ENCODE measurements at places on chromosomes 1 and 21.

DNA sequence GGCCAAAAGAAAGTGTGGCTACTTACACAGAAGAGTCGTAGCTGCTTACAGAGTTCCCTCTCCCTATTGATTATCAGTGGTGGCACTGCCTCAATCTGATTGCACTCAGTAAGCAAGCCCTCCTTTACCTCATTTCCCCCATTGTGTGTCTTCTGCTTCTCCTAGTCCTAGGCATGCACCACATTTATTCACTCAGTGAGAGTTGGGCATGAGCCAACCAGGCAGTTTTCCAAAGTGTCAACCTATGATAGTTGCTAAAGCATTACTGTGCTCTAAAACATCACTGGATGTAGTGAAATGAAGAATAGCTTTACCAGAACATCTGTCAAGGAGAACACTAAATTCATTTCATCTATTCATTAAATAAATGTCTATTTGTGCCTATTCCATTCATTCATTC is 19.3 kb downstream of the GJA5 start:
- no peak for DNase-seq

DNA sequence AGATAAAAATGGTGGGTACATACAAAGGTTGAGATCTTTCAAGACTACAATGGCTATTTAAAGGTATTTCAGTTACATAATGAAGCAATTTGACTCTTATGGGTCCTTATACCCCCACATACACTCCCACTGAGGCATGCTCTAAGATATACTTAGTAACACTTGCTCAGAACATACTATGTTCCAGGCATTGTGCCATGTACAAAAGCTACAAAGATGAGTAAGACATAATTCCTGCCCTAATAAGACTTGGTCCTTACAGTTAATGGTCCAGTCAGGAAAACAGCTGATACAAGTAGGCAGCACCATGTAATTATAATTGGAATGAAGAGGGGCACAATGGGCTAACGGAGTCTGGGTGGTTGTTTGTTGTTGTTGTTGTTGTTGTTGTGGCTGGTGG is 166.7 kb upstream of the BEND5 start:
- no peak for DNase-seq

DNA sequence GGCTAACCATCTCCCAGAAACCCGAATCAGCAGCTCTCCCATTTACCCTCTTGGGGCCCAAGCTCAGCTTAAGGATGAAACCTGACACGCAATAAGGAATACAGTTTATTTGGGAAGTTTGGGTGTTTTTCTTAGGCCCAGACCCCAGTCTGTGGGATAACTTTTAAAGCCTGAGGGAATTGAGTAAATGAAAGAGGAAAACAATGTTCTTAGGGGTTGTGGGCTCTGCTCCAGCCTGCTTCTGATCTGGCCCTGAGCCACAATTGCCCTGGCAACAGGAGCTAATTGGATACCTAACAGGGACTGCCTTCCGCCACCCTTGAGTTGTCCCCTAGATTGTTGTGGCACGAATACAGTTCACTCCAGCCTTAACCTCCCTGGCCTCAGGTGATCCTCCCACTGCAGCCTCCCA is 20.1 kb downstream of the DYRK3 start:
- DNase-seq = no peak

GRCh38 chr1:29649189-29650040 is 413.1 kb downstream of the PTPRU start:
- DNase-seq = no peak

GRCh38 chr1:212970085-212970484 is 19.7 kb downstream of the VASH2 start:
- DNase-seq = no peak

GRCh38 chr21:35095859-35096291 is 46.8 kb upstream of the RUNX1 start:
- DNase-seq = no peak

DNA sequence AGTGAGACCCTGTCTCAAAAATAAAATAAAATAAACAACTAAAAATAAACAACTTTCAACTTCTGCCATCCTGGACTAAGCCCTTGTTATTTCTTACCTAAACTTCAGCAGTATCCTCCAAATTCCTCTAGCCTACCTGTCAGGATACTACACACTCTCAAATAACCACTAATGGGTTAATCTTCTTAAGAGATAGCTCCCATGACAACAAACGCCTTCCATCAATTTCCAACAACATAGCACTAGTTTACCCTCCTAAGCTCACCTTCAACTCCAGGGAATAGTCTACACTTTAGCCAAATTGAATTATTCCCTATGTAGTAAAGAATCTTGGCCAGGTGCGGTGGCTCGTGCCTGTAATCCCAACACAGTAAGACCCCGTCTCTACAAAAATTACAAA is 11.3 kb downstream of the AUNIP start:
- no peak for DNase-seq

- DNase-seq = no peak
These were observed 228.3 kb downstream of the SLC35F3 start for GRCh38 chr1:234132795-234133194.

DNA sequence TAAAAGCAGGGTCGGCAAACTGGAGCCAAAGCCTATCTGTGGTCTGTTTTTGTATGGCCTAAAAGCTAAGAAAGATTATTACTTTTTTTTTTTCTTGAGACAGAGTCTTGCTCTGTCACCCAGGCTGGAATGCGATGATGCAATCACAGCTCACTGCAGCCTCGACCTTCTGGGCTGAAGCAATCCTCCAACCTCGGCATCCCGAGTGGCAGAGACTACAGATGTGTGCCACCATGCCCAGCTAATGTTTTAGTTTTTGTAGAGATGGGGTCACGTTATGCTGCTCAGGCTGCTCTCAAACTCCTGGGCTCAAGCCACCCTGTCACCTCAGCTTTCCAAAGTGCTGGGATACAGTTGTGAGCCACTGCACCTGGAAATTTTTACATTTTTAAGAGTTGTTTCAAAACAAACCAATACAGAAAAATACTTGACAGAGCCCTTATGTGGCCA is 6.5 kb upstream of the GLRX2 start:
- no peak for DNase-seq

- no peak for DNase-seq
These were observed 216.2 kb downstream of the SDCCAG8 start for GRCh38 chr1:243471754-243472745.

- peak; percentile 57 for DNase-seq
These were observed 47.8 kb upstream of the ZP4 start for GRCh38 chr1:237938553-237938952.

DNA sequence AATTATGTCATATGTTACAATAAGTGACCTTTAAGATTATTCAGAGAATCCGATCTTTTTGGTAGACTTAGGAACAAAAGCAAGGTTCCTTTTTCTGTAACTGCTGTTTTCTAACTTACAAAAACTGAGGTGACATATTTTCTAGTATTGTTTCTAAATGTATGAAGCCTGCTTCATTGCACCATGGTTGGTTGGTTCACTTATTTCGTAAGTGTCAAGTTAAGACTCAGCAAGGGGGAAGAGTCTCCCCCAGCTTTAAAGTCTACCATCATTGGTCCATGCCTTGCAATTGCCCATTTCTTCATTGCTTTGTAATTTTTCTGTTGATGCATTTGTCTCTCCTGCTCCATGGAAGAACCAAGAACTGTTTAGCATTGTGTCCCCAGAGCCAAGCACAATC is 136.9 kb downstream of the DISC1 start:
- DNase-seq = no peak

- no peak for DNase-seq
These were observed 71.4 kb downstream of the CC2D1B start for GRCh38 chr1:52294580-52294979.

DNA sequence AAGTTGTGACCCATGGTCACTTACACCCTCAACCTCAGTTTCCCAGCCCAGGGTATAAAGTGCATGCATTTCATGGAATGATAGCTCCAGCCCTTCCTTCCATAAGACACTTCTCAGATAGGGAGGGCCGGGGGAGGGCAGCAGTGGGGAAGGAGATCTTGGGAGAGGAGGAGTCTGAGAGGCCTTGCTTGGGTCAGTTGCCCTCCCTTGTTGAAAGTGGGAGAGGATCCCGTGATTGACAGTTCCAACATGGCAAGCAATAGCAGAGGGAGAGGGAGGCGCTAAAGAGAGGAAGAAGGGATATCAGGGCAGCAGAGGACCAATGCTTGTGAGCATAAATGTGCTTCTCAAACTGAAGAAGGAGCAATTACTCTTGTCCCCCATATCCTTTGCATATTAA is 244.4 kb downstream of the CHRM3 start:
- no peak for DNase-seq

GRCh38 chr1:93415296-93415695 is 32.6 kb upstream of the FNBP1L start:
- DNase-seq = no peak

DNA sequence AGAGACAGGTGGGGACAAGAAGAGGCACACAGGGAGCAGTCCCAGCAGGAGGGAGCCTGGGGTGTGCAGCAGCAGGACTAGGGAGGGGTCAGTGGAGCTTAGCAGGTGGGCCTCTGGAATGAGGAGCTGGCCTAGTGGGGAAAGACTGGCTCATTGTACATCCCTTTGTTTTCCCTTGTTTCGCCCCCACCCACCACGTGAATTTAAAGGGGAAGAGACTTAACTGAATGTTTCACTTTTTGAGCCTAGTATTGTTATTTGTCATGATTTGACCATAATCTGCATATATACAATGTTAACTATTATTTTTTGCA is 181.7 kb downstream of the DHRS3 start:
- no peak for DNase-seq

DNA sequence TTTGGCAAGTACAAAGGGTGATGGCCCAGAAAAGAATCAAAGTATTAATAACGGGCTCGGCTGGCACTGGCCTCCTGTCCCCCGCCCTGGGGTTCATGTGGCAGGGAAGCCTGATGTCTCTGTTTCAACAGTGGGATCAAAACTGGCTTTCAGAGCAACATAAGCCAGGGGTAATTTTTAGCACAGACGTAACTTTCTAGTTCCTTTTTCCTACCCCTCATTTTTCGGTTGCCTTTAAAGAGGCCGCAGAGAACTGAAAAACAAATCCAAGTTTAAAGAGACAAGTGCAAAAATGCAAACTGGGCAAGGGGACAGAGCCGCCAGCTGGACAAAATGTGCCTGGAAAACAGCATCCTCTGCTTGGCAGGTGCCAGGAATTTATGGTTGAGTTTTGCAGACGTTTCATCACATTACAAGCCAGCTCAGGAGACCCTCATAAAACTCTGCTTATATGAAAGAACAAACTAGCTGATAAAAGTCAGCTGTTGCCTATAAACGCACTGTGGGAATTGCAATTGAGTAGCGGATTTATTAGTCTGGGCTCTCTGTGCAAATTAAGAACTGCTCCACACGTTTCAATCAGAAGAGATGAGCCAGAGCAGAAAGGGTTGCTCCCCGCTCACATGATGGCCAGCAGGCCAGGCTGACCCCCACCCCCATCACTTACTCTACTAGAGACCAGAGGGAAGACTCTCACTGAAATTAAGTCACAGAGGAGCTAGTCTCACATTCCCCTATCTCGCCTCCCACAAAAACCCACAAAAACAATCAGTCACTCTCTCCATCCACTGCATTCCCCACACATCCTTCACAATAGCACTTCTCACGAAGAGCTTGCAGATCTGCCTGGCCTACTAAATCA is 15.8 kb upstream of the CDCA8 start:
- DNase-seq = no peak
